Activated naive CD4-positive, alpha-beta T cell treated with anti-CD3 and anti-CD28 coated beads, Interleukin-2, amount 10 ng/mL, durations not matched to agents 7 days and 5 days (primary cell): ENCODE measurements at places on chromosomes 4 and X.

GRCh38 chr4:158129694-158130093 is 43.1 kb downstream of the GASK1B start:
- no peak for DNase-seq

GRCh38 chrX:131650637-131651410 is 107.0 kb downstream of the OR13H1 start:
- no peak for DNase-seq

GRCh38 chr4:87356832-87357526 is 34.0 kb downstream of the HSD17B11 start:
- DNase-seq = no peak

- no peak for DNase-seq
Measured at GRCh38 chr4:114494246-114494803, 104.3 kb upstream of the UGT8 start.

GRCh38 chr4:19844446-19844845 is 407.3 kb upstream of the SLIT2 start:
- DNase-seq = no peak

- DNase-seq = no peak
Measured at GRCh38 chr4:67983333-67983732, 20.0 kb upstream of the TMPRSS11A start.

DNA sequence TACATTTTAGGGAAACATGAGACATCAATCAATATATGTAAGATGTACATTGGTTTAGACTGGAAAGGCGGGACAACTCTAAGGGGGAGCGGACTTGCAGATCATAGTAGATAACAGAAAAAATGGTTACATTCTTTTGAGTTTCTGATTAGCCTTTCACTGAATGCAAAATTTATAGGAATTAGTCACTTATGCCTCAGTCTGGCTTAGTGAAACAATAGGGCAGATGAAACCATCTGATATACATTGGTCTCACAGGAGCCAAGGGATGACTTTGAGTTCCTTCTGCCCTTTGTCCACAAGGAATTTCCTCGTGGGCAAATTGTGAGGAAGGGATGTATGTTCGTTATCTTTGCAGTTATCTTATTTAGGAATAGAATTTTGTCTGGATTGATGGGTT is 128.2 kb downstream of the ARSF start:
- DNase-seq = no peak

- DNase-seq = no peak
Measured at GRCh38 chrX:19727887-19728648, 159.3 kb downstream of the SH3KBP1 start.

- no peak for DNase-seq
Measured at GRCh38 chrX:102654696-102655095, 3.4 kb downstream of the GPRASP1 start.

DNA sequence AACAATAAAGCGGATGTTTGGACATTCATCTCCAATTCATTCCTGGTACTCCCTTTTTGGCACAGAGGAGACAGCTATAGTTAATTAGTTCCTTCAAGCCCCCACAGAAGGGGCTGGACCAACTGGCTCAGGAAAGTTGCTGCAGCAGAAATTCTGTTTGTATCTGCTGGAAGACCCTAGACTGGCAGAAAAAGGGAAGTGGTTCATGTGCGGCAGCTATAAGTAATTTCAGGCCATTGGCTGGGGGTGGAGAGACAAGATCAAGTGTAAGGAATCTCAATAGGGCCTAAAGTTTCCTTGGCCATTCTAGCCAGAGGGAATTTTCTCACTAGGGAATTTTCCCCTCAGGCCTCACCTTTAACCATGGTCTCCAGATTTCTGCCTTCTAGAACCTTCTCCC is 89.9 kb upstream of the DHX15 start:
- DNase-seq = no peak
